ENCODE measurements at places on chromosomes 5 and 9.

DNA sequence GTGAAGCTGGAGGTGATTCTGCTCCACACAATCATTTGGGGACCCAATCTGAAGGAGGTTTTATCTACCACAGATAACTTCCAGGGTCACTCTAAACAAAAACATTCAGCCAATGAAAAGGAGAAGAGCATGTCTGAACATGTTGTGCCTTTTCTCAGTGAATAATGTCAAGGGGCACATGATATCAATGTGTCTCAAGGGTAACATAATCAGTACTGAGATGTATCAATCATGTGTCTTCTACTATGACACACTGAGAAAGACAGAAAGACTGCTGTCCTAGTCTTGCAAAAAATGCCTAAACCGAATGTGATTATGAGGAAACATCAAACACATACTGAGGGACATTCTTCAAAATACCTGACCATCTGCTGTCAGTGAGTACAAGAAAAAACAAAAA, 25.4 kb upstream of the RASA1 start:
- no peak for DNase-seq

GRCh38 chr5:170297589-170298462, at the start of gene LCP2:
LCP2 (minus strand) TSS chr5:170297777; CDS start chr5:170297611, 166 bp downstream.
- no peak for DNase-seq

DNA sequence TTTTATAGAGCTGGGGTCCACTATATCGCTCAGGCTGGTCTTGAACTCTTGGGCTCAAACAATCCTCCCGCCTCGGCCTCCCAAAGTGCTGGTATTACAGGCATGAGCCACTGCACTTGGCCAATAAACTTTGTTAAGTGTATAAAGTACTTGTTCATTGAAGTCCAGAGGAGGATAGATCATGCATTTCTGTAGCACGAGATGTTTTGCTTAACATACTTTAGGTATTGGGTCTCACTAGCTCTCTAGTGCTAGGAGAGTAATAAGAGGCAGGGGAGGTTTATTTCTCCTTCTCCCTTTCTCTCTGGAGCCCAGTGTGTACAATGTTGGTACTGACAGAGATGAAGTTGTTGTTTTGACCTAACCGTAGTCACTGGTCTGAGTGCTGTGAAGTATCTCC, 125.6 kb upstream of the KLF9 start:
- DNase-seq = no peak

DNA sequence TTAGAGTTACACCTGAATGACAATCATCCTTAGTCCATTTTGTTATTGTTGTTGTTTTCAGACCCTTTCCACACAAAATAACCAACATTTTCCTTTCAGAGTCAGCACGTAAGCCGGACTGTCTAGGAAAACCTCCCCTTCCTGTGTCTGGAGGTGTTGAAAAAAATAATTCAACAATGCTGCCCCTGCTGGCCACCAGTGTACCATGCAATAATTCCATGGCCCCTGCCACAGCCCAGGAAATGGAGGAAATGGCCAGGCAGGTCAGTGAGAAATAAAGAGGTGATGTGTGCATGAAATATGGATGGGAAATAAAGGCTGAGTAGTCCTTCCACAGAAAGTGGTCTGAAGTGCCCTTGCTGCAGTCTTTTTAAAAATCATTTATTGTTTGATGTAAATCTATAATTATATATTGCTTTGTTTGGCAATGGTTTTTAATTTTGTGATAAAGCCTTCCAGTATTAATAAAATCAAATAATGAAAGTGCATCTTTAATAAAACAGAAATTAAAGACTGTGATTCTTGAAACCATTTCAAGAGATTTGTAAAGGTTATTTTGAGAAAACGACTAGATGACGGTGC, 152.8 kb upstream of the PAPPA start:
- no peak for DNase-seq

DNA sequence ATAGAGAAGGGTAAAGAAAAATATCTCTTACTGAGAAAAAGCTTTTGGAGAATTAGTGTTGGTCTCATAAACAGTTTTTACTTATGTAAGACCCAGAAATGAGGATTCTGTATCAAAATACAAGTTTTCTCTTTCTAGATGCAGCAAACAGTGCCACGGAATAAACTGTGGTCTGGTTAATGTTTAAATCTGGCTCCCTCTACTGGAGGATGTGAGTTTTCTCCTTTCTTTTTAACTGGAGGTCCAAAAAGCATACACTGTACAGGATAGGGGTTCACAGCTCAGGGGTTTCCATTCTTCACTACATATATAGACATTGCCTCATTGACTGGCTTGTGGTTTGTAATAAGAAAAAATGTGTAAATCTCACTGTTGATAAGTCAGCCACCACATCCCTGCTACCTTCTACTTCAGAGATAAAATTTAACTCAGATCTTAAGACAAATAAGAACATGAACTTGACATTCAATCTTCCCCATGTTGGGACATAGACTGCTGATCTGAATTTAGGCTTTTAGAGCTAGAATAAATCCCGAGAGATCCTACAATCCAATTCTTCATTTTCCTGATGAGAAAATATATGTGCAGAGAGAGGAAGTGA, 98.9 kb downstream of the CFAP95 start:
- peak; percentile 54 for DNase-seq

DNA sequence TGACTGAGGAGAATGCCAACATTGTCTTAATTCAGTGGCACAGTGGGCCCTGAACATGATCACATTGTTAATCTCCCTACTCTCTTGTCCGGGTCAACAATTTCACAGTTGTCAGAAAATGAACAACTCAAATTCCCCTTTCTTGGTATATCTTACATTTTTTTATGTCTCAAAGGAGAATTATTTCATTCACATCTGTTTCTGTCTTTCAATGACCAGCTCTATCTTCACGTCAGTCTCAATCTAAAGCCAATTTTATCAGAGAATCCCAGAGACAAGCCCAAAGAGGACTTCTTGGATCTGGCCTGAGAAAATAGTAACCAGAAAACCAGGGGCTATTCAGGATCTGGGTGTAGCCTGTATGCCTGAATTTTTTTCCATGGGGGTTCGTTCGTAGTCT, 477.5 kb downstream of the PDE4D start:
- DNase-seq = no peak

DNA sequence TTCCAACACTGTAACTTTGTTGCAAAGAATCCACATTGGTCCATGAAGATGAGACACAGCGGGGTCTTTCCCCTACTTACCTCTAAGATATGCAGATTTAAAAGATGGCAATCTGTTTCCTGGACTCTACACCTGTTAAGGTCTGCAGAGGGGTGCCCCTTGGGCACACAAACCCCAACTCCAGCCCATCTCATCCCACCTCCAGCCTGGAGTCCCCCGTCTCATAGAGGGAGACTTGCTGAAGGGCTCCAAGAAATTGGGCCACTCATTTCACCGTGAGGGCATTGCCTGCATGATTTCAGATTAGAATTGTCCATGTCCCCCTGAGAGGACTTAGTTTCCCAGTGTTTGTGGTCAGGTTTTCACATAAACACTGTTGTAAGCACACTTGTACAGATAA, 365.7 kb downstream of the IRX2 start:
- no peak for DNase-seq

DNA sequence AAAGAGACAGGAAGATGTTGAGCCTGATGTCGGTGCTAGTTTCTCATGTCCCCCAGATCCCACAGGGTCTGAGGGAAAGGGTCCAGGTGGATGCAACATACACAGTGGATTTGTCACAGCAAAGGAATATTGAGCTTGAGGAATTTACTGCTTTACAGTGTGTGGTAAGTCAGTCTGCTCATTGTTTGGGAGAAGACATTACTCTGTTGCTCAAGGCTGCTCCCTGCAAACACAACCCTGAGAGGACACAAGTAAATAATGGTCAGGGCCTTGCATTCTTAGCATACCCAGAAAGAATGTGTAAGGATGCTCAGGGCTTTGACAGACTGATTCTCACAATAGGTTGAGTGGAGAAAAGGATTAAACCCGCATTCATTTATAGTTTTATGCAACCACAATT, 7.3 kb upstream of the MAN2A1 start:
- DNase-seq = no peak

GRCh38 chr5:158777647-158778350, 321.9 kb downstream of the EBF1 start:
- DNase-seq = no peak

- DNase-seq = no peak
These were observed 37.8 kb upstream of the CRB2 start for GRCh38 chr9:123318202-123318601.

GRCh38 chr5:83031381-83031780, 45.8 kb downstream of the TMEM167A start:
- DNase-seq = no peak

DNA sequence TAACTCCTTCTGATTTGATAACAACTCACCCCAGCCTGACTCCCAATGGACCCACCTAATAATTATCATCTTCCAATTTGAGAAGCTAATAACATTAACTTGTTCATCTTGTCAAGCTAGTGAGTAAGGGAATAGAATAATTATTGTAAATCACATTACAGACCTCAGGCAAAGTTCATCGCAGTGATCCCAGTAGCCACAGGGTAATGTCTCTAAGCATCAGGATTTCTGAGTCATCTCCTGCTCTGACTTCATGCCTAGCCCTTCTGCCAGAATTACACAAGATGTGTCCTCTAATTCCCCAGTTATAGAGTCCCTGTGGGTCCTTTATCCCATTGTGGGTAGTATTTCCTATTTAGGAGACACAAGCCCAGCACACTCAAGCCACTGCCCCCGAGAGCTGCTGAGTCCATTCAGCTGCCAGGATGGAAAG, 365.7 kb downstream of the DEPDC1B start:
- no peak for DNase-seq

All from NCI-H1694 (cell line).